ENCODE measurements at places on chromosomes 4 and X. TPM values are rescaled to one million over a fixed set of nuclear protein-coding genes. Genes with fewer than 3 reads are reported as not detected.
A peak's percentile ranks its signal among the peaks of the same experiment; 100 is the strongest.

SLC9B1 gene
- not detected for total RNA-seq

- peak; percentile 30 for DNase-seq
- H3K4me1 ChIP-seq: peaks cover 6% of the 10 kb centered on the region
- H3K4me3 ChIP-seq: no peak overlapping the region
- H3K27ac ChIP-seq: no peak overlapping the region
- peaks cover 17% of the 10 kb centered on the region for H3K36me3 ChIP-seq
- H3K27me3 ChIP-seq: no peaks in the 10 kb centered on the region
Measured at GRCh38 chr4:139530833-139531427, 25.1 kb downstream of the SETD7 start.

DNA sequence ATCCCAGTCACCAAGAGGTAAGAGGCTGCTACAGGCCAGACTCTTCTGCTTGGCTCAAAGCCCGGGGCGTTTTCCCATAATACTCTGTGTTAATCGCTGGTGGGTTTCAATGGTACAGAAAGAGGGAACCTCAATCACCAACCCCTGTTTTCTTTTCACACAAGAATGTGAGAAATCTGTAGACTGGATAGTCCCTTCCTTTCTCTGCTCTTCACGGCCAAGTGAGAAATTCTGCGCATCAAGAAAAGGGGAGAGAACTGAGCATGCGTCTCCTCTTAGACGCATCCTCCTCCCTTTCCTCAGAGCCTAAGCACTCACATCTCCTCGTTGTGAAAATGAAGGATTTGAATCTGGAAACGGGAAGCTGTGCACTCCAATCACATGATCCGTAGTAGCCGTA lies 64.7 kb downstream of the CLNK start:
- no peak overlapping the region for H3K4me3 ChIP-seq
- peaks cover 3% of the 10 kb centered on the region for H3K27me3 ChIP-seq
- no peaks in the 10 kb centered on the region for H3K36me3 ChIP-seq
- no peak overlapping the region for H3K27ac ChIP-seq
- no peaks in the 10 kb centered on the region for H3K4me1 ChIP-seq

SPANXA2 gene
- total RNA-seq: not detected

SLITRK4 gene
- not detected for total RNA-seq

DNA sequence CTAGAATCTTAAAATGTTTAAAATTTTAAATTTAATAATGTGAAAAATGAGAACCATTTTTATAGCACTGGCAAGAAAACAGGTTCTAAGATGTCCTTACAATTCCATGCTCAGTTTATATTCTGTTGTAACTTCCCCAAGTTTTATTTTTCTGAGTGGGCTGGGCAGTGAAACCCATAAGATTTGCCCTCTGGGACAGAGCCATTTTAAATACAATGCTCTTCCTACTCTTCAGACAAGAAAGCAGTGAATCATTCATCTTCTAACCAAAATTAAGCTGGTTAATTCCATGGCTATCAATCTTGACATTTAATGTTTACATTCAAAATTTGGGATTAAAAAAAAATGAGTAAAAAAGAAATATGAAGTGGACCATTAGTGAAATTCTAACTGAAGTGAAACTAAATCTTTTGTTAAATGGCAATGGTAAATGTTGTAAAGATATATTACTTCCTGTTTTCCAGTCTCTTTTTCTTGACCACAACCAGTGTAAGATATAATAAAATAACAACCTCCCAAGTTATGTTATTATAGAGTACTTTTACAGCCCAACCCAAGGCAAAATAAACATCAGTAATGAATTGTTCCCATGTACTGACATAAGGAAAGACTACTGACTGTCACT lies 37.2 kb upstream of the PTPN13 start:
- peak; percentile 7 for DNase-seq
- H3K27me3 ChIP-seq: no peaks in the 10 kb centered on the region
- no peaks in the 10 kb centered on the region for H3K36me3 ChIP-seq
- H3K4me3 ChIP-seq: no peak overlapping the region

- H3K4me3 ChIP-seq: no peak overlapping the region
- H3K27me3 ChIP-seq: no peaks in the 10 kb centered on the region
- DNase-seq: no peak
- no peaks in the 10 kb centered on the region for H3K4me1 ChIP-seq
- no peaks in the 10 kb centered on the region for H3K36me3 ChIP-seq
Measured at GRCh38 chr4:13876131-13876530, 248.6 kb upstream of the BOD1L1 start.

DNA sequence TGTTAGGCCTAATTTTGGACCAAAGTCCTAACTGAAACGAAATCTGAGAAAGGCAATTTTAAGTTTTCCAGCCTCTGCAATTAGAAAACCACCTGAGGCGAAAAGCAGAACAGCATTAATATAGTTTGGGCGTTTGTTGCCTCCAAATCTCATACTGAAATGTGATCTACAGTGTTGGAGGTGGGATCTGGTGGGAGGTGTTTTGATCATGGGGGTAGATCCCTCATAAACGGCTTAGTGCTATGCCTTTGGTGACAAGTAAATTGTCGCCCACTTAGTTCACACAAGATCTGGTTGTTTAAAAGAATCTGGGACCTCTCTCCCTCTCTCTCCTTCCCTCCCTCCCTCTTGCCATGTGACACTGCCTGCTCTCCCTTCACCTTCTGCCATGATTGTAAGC lies 5.7 kb downstream of the FAM241A start:
- no peaks in the 10 kb centered on the region for H3K36me3 ChIP-seq
- DNase-seq: no peak
- H3K4me3 ChIP-seq: no peak overlapping the region
- no peak overlapping the region for H3K27ac ChIP-seq
- H3K27me3 ChIP-seq: no peaks in the 10 kb centered on the region
- H3K4me1 ChIP-seq: peaks cover 13% of the 10 kb centered on the region

MGARP gene
- 2.4 TPM for total RNA-seq

ZBED1 gene
- total RNA-seq: 30.4 TPM

- no peak for DNase-seq
- no peaks in the 10 kb centered on the region for H3K27me3 ChIP-seq
- H3K27ac ChIP-seq: no peak overlapping the region
- H3K36me3 ChIP-seq: no peaks in the 10 kb centered on the region
Measured at GRCh38 chrX:133868682-133869081, 116.7 kb downstream of the GPC3 start.

MAP7D2 gene
- 0.32 TPM for total RNA-seq

AWAT2 gene
- total RNA-seq: not detected

SHISA3 gene
- not detected for total RNA-seq

All from GM23248 (cell line).